ENCODE measurements at places on chromosomes 3 and 15.

- DNase-seq = no peak
Observed at GRCh38 chr3:44712455-44713075, at the start of gene ZNF502. Gene ZNF502, plus strand, starts transcription at chr3:44712660. Its CDS starts 7,602 bp downstream, at chr3:44720262.

GRCh38 chr3:45987368-45988291, 8.0 kb downstream of the FYCO1 start:
- DNase-seq = no peak

- DNase-seq = no peak
Observed at GRCh38 chr15:101322854-101323477, 27.9 kb upstream of the SNRPA1 start.

DNA sequence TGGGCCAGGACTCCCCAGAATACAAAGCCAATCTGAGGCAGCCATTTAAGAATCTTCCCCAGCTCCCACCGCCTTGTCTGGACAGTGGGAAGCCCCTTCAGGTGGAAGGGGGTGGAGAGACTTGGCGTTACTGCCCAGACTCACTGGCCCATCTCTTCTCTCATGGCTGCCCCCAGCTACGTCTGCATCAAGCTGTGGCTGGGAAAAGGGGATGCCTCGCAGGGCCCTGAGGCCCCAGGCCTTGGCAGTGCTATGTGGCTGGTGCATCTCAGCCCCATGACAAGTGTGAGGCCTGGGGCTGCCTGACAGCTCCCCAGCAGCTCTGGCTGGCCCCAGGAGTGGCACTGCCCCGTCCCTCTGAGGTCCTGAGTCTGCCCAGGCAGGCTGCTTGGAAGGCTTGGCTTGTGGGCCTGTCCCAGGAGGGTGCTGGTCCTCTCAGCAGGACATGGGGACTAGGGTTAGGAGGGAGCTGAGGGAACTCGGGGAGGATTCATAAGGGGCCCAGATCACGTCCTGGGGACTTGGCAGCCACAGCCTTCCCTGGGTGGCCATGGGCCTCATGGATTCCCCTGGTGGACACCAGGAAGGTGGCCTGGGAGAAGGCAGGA, 20.2 kb upstream of the SLC41A3 start:
- DNase-seq = no peak

- DNase-seq = no peak
Observed at GRCh38 chr3:71430941-71431552, 152.5 kb downstream of the FOXP1 start.

GRCh38 chr3:179542375-179542774, 20.4 kb upstream of the ACTL6A start:
- no peak for DNase-seq

- no peak for DNase-seq
Observed at GRCh38 chr3:189172668-189173419, 1.1 kb downstream of the TPRG1 start.

- DNase-seq = no peak
Observed at GRCh38 chr3:162217647-162218046, 721.0 kb downstream of the OTOL1 start.

DNA sequence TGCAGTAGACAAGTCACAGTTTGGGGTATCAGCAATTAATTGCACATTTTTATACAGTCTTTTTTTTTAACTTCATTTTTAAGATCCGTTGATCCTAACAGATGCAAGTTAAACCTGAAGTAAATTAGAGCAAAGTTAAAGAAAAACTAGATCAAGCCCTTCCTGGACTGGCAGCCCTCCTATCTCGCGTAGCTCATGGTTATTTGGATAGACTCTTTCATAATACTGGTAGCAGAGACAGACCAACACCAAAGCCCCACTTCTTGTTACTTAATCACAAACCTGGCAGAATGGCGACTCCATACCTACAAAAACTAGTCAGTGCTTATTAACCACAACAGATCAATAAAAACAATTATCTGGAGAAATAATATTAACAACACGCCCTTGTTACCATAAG, 26.8 kb downstream of the SOX2 start:
- no peak for DNase-seq

DNA sequence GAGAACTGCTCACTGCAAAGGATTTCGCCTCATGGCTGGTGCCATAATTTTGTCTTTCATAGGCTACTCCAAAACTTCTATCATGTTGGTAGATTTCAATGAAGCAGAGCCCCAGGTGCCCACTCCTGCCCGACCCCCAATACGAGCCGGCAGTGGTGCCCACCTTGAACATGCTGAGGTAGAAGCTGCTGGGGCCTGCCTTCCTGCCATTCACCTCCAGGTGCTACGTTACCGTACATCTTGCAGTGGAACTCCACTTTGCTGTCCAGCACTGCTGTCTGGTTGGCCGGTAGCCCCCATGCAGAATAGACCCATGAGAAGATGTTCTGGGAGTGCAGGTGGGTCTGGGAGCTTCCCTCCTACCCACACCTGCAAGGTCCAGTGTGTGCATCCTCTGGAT, 502.8 kb upstream of the TBL1XR1 start:
- DNase-seq = no peak

DNA sequence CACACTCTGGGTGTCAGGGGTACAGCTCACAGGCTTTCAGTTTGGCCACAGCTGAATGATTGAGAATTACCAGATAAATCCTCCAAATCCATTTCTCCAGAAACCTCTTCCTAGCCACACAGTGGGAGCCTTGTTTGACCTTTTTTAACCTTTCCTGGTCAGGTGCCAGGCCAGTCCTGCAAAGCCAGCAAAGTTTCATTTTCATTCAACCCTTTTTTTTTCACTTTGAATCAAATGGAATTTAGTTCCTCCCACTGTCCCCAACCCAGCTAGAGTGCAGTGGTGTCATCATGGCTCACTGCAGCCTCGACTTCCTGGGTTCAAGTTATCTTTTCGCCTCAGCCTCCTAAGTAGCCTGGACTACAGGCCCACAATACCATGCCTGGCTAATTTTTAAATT, 67.8 kb downstream of the NSUN3 start:
- DNase-seq = no peak

DNA sequence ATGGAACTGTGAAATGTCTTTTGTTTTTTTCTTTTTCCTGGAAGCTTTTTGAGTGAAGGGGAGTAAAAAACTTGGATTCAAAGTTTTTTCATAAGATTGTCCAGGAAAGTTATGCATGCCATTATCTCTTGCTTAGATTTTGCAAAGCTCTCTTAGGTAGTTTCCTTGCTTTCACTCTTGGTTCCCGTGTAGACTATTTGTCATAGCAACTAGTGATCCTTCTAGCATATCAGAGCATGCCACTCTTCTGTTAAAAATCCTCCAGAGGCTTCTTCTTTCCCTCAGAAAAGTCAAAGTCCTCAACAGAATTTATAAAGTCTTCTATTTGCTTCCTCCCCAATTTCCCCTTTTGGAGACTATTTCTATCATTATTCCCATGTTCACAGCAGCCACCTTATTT, 21.1 kb downstream of the GTF2E1 start:
- no peak for DNase-seq

GRCh38 chr15:66830358-66830757, 128.3 kb downstream of the SMAD6 start:
- DNase-seq = no peak

GRCh38 chr3:58161435-58162398, 49.1 kb downstream of the DNASE1L3 start:
- DNase-seq = no peak

GRCh38 chr3:37147666-37148065, 26.7 kb downstream of the LRRFIP2 start:
- no peak for DNase-seq

DNA sequence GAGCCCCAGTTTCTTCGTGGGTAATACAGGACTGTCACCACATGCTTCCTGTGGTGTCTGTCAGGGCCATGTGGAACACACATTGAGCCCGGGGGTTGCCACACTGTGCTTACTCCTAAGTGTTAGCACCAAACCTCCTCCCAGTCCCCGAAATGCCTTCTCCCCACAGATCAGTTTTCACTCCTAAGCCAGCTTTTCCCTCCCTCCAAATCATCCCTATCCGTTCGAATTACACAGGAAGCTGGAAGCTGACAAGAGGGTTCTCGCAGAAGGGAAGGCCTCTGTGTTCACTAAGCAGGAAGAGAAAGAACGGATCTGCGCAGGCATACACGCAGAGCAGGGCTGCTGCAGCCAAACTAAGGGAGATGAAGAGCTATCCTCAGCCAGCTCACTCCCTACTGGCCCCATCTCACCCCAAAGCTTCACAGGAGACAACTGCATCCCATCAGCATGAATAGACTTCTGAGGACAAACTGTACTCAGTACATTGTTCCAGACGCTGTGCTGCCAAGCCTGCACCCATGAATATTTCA, 32.3 kb downstream of the XXYLT1 start:
- DNase-seq = peak; percentile 32

DNA sequence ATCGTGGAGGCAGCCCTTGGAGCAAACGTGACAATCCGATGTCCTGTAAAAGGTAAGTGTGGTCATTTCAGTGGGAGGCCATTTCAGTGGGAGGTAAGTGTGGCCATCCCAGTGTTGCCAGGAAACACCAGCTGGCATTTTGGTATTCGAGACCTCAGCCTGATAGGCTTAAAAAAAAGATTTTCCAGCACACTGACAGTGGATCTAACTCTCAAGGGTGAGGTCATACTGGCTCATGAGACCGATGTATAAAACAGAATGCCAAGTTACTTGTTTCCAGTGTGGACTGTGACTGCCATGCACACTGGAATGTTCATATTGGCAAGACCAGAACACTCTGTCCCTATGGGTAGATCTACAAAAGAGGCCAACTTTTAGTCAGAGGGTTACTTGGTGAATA, 244.4 kb upstream of the GOLGA6L4 start:
- DNase-seq = no peak

DNA sequence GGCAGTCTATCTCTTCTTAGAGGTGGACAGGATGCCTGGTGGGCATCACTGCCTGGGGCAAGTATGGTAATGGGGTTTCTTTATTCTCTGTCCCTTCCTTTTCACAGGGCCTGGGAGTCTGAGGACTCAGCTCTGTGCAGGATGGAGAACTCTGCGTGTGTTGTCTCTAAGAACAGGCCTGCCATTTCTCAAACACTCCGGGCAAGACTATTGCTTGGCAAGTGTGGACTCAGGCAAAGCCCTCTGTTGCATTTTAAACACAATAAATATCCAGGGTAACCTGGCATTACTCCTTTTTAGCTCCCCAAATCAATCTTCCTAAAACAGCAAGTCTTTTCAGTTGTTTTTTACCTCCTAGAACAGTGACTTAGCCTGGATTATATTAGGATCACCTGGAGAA, 185.1 kb upstream of the ROPN1 start:
- DNase-seq = no peak

DNA sequence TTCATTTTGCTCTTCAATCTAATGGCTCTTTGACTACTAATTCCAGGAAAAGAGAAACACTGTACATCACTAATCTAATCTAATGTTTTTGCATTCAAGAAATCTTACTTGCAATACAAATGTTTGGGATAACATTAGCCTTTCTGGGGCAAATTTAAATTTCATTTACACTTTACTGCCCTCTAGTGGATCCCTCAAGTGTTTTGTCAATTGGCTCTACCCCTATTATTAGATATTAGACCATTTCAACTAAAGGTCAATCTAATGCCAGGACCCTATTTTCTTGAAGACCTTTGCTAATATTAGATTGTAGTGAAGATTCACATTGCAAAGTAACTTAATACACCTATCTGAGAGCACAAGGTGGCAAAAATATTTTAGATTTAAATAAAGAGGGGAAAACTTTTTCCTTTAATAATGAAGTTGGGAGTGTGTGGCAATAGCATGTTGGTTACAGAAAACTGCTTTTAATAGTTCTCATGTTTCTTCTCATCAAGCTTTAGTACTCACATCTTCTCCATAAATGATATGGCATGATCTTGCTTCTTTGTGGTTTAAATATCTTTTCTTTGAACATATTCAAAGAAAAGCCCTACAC, 5.0 kb downstream of the C2CD4A start:
- no peak for DNase-seq

GRCh38 chr15:66294157-66294931, 976 bp downstream of the DIS3L start:
- no peak for DNase-seq

GRCh38 chr3:58260733-58261132, 23.1 kb downstream of the ABHD6 start:
- no peak for DNase-seq

GRCh38 chr3:59632760-59633573, 583.1 kb upstream of the CFAP20DC start:
- no peak for DNase-seq

GRCh38 chr3:13197281-13197680, 124.1 kb upstream of the IQSEC1 start:
- DNase-seq = no peak
